NCI-H1105 treated with DMSO at 0.1 percent for 48 hours (cell line): ENCODE measurements at places on chromosomes 16 and 17.

- DNase-seq, result no peak
Measured at GRCh38 chr16:84507011-84507982, 2.8 kb upstream of the MEAK7 start.

- DNase-seq, result no peak
Measured at GRCh38 chr16:67594256-67594915, 32.1 kb downstream of the CTCF start.

DNA sequence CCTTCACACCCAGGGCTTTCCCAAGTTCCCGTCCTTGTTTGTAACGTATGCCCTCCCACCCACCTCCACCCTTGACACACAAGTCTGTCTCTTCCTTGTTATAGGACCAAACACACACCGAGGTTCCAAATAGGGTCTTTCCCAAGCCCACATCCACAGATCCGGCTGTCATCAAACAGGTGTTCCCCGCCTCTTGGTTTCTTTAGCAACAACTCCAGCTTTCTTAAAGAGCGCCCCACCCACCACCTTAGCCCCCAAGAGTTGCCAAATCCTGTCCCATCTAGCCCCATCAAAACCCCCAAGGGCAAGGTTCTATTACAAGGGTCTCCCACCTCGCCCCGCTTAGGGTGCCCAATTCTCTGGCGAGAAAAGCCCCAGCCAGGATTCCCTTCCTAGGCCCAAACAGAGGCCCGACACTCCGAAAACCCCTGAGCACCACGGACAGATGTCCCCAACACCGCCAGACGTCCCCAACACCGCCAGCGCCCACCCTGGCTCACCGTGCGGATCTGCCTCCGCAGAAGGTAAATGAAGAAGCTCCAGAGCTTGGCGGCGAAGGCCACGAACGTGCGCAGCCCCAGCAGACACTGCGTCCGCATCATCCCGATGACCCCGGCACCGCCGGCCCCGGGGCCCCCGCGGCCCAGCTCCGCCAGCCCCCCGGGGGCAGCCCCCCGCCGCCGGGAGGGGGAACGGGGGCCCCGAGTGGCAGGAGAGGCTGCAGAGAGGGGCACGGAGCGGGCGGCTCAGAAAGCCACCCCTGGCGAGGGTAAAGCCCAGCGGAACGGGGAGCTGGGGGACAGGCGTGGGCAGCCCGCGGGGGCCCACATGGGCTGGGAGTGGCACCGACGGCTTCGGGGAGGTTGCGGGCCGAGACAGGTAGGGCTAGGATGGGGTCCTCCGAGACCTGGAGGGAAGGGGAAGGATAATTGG is 573 bp downstream of the CTDNEP1 start:
- no peak for DNase-seq

DNA sequence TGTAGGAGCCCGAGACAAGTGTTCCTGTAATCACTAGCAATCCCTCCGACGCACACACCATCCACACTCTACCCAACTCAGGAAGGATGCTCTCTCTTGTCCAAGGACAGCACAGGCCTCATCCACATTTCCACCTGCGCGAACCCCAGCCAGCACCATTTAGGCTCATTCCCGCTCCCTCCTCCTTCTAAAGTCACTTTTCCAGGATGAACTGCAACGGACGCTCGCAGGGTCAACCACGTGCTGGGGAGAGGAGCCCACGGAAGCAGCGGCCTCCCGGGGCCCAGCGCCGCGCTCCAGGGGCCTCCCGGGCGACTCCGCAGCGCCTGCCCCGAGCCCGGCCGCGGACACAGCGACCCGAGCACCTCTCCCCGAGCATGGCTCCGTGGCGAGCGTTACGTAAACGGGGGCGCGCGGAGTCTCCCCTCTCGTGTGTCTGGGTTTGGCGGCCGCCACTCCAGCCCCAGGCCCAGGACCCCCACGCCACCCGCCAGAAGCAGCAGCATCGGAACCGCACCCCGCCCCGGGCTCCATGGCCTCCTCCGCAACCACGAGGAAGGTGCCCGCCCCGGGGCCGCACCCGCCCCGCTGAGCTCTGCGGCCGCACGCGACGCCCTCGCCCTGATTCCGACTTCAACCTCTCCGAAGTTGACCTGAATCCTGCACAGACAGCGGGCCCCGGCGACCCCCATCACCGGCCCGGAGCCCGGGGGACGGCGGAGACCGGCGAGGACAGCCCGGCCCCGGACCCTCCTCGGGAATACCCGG is 668 bp downstream of the USP36 start:
- DNase-seq, result no peak

DNA sequence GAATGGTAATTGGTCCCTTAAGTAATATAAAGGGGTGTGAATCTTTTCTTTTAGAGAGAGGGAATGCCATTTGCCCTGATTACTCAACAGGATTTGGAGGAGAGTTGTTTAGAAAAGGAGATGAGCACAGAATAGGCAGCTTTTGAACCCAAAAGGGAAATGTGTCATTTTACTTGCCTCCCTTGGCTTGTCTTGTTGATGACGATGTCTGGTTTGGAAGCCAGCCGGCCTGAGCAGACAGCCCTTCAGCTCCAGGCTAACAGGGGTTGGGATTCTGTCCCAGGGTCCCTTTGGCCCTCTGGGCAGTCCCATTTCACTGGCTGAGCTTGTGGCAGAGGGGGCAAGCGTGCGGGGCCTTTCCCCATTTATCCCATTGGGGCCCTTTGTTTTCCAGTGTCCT is 22.3 kb upstream of the PRKAR1A start:
- DNase-seq, result no peak

DNA sequence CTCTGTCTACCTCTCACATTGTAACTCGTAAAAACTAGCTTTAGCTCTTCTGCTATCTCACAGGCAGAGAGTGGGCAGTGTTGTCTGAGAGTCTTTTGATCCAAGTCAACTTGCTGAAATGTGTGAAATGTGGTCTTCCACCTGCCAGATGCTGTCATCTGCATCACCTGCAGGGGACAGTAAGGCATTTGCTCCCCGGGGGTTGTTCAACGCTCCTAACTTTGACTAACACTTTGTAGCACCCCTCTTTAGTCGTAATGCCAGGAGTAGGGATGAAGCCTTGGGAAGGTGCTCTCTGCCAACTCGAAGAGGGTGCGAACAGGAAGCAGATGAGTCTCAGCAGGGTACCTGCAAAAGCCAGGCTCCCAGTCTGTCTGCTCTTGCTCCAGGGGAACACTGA is 36.1 kb downstream of the SNX11 start:
- DNase-seq, result no peak

DNA sequence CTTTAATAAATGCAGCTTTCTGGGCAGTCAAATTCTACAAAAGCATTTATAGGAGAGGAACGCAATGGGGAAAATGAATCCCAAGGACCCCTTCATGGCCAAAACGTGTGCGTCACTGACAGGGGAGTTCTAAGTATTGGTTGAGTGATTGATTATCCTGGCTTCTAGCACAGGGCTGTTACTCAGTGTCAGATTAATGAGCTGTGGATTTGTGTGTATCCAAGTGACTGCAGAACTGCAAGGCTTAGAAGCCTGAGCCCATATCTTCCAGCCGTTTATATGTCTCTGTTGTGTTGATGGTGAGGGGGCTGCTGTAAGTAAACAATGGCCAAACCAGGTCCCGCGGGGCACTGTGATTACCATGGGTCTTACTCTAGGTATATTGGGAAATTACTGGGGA is 129.4 kb downstream of the SHISA9 start:
- no peak for DNase-seq

GRCh38 chr16:57485091-57485915 is 990 bp downstream of the DOK4 start:
- DNase-seq, result no peak

GRCh38 chr16:86472366-86472765 is 38.0 kb upstream of the FOXF1 start:
- DNase-seq, result no peak

GRCh38 chr17:34895383-34895782 is 65.9 kb downstream of the CCT6B start:
- DNase-seq, result no peak

GRCh38 chr17:36980280-36980761 is 31.6 kb downstream of the AATF start:
- peak; percentile 5 for DNase-seq

DNA sequence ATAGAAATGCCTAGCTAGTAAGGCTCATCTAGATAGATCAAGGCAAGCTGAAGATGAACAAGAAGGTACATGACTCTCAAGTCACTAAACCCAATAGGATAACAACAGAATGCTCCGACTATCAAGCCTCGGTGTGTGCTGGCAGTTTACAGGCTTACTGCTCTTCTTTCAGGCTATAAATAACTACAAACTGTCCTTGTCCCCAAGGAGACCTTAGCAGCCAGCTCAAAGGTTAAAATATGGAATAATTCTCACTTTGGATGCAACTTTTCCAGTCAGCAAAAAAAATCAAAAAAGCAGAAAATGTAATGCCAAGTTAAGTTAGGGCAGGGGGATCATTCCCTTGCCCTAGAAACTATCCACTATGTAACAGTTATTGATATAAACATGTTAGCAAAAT is 44.6 kb downstream of the SPOP start:
- no peak for DNase-seq

- no peak for DNase-seq
Measured at GRCh38 chr17:76689859-76690258, 20.9 kb downstream of the MXRA7 start.

DNA sequence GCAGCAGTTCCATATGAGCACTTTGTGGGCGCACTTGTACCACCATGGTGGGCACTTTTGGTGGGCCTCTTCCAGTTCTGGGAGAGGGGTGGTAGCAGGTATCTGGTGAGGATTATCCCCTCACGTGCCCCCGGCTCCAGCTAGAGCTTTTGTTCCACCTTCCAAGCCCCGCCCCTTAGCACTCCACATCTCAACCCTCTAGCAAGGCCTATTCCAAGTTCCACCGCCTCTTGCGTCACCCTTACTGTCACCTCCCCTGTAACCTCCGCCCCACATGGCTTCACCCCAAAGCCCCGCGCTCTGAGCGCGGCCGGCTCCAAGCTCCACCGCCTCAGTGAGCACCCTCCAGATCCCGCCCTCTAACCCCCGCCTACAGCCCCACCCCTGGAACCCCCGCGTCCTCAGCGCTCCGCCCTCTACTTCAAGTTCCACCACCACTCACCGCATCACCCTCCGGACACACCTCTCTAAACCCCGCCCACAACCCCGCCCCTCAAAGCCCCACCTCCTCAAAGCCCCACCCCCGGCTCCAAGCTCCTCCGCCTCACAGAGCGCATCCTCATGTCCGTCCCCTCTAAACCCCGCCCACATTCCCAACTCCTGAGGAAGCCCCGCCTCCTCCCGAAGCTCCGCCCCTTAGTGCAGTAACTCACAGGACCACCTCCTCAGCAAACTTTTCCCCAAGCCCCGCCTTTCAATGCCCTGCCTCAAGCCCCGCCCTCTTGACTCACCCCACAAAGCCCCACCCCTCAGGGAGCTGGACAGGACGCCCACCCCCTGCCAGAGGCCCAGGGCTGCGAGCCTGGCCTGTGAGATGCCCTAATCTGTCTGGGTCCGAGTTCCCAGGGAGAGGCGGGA is 11.1 kb downstream of the SCN4A start:
- DNase-seq, result no peak
